ENCODE measurements at places on chromosomes 2 and 18.

GRCh38 chr2:138620431-138620830 is 118.9 kb downstream of the SPOPL start:
- no peak for DNase-seq

DNA sequence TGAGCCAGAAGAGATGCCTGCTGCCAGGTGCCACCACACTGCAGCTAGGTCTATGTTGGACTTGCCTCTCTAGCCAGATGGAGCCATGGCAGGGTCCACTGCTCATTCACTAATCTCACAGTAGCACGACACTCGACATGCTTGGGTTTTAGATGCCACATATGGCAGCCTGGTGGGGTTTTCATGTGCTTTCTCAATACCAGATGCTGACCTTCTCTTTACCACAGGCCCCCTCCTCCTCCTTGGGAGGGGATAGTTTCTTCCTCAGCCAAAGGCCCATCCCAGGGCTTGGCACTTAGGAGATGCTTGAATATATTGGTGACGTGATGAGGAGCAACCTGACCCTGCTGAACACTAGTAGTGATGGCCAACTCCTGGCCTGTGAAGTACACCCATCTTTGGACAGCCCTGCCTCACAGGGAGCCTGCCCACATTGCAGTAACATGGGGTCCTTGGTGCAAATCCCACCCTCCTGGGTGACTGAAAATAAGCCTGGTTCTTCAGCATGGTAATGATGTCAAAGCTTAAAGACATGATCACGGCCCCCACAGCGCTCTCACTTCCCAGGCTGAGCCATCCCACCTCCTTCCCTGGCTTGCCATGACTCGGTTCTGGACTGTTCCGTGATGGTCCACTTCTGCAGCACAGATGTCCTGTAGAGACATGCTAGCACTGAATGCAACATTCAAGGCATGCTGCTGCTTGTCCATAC is 227.5 kb downstream of the SH3RF3 start:
- DNase-seq, result no peak

DNA sequence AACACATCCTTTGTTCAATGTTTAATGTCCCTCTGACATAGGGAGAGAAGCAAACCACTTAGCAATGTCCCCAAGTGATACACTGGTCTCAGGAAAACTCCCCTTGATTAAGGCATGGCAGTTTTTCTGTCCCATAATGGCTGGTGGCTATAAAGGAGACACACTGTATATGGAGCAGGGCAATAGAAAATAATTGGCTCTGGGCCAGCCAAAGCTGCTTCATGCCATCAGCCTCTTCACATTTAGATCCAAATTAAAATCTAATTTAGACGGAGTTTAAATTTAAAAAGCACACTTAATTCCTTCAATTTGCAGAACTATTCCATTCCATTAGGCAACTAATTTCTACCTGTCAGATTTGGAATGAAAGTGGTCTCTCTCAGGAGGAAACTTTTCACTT is 638.1 kb downstream of the DSC3 start:
- DNase-seq, result no peak

GRCh38 chr2:61357681-61358080 is 113.2 kb downstream of the USP34 start:
- no peak for DNase-seq

All from fibroblast of upper back skin (primary cell).